EL (cell line): ENCODE measurements at places on chromosomes 16 and 17.

DNA sequence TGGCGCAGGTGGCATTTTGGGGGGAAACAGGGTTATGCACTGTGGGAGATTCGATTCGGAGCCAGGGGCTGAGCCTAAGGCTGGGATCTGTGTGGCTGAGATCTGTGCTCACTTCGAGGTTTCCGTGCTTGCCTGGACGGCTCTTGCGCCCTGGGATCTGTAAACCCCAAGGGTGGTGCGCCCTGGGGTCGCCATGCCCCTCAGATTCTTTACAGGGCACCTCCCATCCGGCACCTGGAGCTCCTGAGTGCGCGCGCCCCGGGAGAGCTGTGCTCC lies 377 bp downstream of the SLC13A5 start:
- no peak for DNase-seq

GRCh38 chr16:17538927-17539326 lies 68.2 kb upstream of the XYLT1 start:
- no peak for DNase-seq

DNA sequence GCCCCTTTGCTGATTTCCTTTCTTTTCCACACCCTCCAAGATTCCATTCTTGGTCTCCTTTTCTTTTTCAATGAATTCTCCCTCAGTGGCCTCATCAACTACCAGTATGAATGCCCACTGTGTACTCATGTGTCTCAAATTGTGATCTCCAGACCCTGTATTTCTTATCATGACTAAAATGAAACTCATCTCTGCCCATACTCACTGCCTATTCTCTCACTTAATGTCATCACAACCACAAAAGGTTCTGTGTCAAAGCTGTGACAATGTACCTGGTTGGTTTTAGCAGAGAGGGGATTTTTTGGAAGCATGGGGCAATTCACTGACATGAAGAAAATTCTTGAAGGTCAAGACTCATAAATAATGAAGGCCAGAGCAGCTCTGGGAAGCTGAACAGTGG lies 11.5 kb upstream of the TBX4 start:
- no peak for DNase-seq

- DNase-seq: no peak
These were observed 118.9 kb downstream of the MSI2 start for GRCh38 chr17:57375040-57375769.

GRCh38 chr16:54212893-54213292 lies 73.7 kb downstream of the IRX3 start:
- DNase-seq: no peak

DNA sequence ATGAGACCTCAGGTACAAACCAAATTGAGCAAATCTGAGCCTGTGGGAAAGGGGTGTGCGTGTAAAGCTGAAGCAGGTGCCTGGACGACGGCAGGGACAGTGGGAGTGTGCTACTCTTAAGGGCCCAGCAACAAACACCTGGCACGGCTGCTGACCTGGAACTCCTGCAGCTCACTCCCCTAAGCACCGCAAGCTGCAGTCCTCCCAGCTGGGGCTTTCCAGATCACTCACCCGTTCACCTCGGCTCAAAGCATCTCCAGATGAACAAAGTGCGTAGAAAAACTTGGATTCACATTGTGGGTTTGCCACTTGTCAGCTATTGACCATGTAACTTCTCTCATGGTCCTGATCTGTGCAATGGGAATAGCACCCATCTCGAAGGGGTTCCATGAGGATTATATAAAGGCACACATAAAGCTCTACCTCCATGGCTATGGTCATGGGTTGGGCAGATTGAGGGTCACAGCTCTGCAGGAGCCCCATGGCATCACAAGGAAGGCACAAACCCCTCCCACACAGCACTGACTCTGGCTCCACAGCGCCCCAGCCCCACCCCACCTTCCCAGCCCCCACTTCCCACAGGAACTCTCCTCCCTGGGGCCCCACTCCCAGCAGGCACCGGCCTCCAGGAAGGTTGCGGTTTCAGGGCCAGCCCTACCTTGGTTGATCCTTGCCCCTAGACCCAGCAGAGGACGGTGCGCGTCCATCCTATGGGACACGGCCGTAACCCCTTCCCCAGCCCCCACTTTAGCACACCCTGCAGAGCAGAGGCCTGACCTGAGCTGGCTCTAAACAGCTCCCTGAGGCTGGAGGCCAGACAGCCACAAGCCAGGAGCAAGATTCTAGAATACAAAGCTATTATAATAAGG lies 21.9 kb downstream of the ST3GAL2 start:
- no peak for DNase-seq
